ENCODE measurements at places on chromosomes 7 and 10. TPM values are rescaled to one million over a fixed set of nuclear protein-coding genes. Genes with fewer than 3 reads are reported as not detected.

GRCh38 chr7:68235937-68236336, 1239.3 kb downstream of the TYW1 start:
- DNase-seq = no peak

GRCh38 chr10:114166494-114166893, 7.5 kb downstream of the CCDC186 start:
- DNase-seq = no peak

GRCh38 chr10:110569122-110569521, 1.6 kb downstream of the SMC3 start:
- DNase-seq = no peak

GRCh38 chr10:34249634-34250033, 565.5 kb downstream of the PARD3 start:
- no peak for DNase-seq

DNA sequence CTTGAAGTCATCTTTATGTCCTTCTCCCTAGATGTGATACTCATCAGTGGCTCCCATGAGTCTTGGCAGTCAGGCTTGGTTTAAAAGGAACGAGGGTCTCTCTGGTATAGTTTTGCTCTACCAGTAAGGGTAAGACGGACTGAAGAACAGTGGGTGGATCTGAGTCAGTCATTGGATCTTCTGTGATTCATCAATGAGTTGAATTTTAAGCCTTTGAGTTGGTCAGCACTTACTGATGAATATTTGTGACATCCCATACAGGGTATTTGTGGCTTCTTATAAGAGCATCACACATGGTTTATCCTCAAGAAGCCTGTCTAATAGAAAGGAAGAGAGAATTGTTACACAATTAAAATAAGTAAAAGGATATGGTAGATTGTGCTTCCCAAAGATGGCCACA, 87.3 kb upstream of the NAMPT start:
- DNase-seq = no peak

- DNase-seq = no peak
These were observed 79.0 kb upstream of the ODAD2 start for GRCh38 chr10:28077889-28078288.

GRCh38 chr7:7959979-7960670, 8.5 kb upstream of the GLCCI1 start:
- no peak for DNase-seq

DNA sequence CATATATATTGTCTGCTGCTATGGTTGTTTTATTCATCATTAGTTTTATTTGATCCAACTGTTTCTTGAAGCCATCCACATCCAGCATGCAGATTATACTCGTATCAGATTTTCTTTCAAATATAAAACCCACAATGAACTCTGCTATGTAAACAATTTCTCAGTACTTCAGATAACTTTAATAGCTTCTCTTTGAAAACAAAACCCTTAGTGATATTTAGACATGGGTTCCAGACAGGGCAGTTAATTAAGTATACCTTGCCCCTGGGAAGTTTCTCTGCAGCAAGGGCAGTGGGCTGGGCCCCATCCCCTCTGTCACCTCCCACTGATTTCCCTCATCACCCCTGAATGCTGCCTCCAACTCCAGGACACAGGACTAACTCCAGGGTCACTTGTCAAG, 104.3 kb downstream of the GFRA1 start:
- no peak for DNase-seq

- no peak for DNase-seq
These were observed 288.8 kb downstream of the CAMK1D start for GRCh38 chr10:12638103-12638502.

GRCh38 chr10:125149680-125150047, 10.7 kb downstream of the CTBP2 start:
- no peak for DNase-seq

DNA sequence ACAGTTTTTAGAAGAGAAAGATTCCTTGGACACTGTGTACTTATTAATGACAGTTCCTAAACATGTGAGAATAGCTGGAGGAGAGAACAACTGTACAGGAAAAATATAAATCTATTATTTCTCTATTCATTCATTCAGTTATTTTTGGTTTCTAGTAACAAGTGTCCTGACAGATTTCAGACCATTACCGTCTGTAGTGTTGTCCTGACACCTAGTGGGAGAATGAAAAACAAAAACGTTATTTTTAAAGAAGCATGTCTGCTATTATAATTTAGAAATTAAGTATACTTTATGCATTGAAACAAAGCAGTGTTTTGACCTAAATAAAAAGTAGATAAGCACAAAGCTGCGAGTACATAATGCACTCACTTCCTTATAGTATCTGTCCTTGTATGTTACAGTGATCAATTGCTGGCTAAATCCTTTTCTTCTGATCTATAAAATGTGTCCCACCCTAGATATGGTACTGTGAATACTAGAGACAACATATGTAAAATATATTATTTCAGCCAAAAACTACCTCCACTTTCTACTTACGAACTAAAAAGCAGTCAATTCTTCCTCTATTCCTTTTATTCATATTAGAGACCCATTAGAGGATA, 575.6 kb downstream of the ARL4A start:
- DNase-seq = peak; percentile 27

- no peak for DNase-seq
These were observed 2.0 kb downstream of the SRI start for GRCh38 chr7:88217675-88218428.

DNA sequence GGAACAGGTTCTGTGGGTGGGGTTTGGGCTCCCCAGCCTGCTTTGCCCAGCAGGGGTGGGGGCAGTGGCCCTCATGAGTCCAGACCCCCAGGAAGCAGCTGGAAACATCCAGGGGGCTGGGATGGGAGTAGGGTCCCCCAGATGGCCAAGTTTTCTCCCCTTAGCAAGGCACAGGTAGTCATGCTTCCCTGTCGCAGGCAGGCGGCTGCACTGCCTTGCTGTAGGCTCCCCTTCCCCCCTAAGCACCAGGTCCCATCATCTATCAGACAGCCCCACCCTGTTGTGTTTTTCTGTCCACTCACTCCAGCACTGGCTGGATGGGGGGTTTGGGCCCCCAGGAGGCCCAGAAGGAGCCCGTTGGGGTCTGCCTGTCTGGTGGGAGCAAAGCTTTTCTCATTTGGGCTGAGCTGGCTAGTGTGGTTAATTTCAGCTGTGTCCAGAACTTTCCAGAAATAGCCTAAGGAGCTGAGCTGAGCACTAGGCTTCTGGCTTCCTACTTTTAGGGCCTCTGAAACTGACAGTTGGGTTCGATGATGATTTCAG, 7.9 kb downstream of the BRI3 start:
- DNase-seq = no peak

DNA sequence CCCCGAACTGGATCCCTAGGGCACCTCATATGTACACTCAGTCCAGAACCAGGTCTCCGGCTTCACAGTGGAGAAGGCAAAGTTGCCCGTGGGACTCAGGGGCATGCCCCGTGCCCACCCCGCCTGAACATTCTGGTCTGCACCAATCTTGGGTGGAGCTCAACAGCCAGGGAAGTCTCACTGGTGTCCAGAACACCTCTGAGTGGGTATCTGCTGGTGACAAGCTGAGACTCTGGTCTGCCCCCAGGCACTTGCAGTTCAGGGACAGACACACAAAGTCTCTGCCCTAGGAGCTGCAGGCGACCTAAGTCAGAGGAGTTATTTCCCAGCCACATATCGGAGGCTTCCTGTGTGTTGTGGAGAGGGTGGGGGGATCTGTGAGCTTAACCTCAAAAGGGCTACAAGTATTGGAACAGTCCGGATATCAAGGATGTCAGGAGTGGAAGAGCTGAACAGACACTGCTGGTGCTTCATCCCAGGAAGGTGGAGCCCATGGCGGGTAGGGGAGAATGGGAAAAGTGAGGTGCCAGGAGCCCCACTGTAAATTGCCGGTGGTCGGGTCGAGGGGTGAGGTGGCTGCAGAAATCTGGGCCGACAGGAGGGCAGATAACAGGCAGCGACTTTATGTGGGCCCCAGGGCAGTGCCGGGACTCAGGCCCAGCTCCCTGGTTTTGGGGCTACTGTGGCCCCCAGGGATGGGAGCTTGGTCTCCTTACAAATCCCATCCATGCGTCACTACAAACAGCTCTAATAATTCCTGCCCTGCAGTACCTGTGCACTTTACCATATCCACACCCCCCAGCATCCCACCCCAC, 8.6 kb upstream of the TLX1 start:
- no peak for DNase-seq

GRCh38 chr10:104308439-104308903, 29.8 kb downstream of the ITPRIP start:
- DNase-seq = no peak

GRCh38 chr7:6416516-6417145, 31.1 kb downstream of the DAGLB start:
- DNase-seq = no peak

GRCh38 chr7:139587535-139587934, 64.0 kb downstream of the CLEC2L start:
- DNase-seq = no peak

DNA sequence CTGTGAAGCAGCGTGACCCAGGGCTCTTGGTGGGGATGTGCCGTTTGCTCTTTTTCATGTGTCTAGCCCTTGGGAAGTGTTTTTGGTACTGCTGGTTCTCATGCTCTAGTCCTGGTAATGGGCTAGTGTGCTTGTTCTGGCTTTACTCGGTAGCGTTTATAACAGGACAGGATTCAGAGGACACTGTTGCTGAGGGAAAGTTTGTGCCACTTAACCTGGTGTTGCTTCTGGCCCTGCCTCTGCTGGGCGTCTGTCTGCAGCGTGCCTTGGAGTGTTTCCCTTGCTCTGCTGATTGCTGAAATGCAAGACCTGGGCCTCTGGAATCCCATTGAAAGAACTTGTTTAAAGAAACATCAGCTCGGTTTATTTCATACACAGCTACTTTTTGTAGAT, 35.0 kb downstream of the INPP5A start:
- DNase-seq = no peak

DNA sequence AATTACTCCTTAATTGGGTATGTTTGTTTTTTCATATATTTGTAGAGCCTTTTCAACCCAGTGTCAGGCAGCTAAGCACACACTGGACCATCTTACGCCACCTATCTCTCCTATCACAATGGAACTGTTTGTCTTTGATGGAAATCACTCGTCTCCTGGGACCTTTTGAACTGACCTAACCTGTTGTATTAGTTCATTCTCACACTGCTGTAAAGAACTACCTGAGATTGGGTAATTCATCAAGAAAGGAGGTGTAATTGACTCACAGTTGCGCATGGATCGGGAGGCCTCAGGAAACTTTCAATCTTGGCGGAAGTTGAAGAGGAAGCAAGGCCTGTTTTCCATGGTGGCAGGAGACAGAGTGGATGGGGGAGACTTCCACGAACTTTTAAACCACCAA, 182.0 kb downstream of the TCERG1L start:
- DNase-seq = no peak

DNA sequence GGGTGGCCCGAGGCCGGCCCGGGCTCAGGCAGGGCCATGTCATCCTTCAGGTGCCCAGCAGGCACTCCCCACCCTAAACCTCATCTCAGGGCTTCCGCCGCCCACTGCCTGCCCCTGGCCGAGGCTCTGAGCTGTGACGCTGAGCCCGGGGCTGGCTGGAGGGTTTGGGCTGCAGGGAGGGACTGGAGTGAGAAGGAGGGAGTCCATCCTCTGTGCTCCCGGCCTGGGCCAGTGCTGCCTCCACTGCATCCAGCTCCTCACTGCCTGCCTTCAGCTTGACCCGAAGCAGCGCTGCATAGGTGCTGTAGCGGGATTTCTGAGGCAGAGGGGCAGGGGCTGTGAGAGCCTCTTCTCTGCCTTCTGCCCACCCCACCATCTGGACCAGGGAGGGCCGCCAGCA, 7.6 kb downstream of the NFKB2 start:
- DNase-seq = no peak

CYP2E1 gene
- polyA plus RNA-seq = 2.3 TPM

CREB5 gene
- polyA plus RNA-seq = 17.0 TPM

ZNF655 gene
- 97.1 TPM for polyA plus RNA-seq

OIT3 gene
- 3.9 TPM for polyA plus RNA-seq

ANAPC16 gene
- 183 TPM for polyA plus RNA-seq

TET1 gene
- 10.1 TPM for polyA plus RNA-seq

DRGX gene
- polyA plus RNA-seq = 0.14 TPM

TTYH3 gene
- 121 TPM for polyA plus RNA-seq

DGKI gene
- polyA plus RNA-seq = 2.0 TPM

TMEM213 gene
- 43.2 TPM for polyA plus RNA-seq

Measured in left renal cortex interstitium (tissue), 4 donors.